ENCODE measurements at places on chromosomes 13 and 19. TPM values are rescaled to one million over a fixed set of nuclear protein-coding genes. Genes with fewer than 3 reads are reported as not detected.

VSTM1 gene
- total RNA-seq, result not detected

DNA sequence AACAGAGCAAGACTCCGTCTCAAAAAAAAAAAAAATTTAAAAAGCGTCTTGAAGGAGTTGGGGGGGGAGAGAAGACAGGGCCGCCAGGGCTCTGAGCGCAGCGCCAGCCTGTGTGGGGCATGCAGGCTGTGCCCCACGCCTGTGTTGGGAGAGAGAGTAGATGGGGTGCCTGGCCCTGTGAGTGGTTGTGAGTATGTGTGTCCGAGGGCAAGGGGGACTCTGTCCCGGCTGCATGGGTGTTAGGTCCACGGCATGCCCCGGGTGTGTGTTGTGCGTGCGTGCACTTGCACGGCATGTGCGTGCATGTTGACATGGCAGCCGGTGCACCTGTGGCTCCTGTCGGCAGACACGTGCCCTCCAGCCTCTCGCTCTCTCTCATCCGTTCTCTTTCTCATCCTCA is 3.4 kb downstream of the MAP2K7 start:
- H3K27ac ChIP-seq, result no peak overlapping the region
- H3K27me3 ChIP-seq, result no peaks in the 10 kb centered on the region
- DNase-seq, result no peak
- peaks cover 19% of the 10 kb centered on the region for H3K4me1 ChIP-seq

DNA sequence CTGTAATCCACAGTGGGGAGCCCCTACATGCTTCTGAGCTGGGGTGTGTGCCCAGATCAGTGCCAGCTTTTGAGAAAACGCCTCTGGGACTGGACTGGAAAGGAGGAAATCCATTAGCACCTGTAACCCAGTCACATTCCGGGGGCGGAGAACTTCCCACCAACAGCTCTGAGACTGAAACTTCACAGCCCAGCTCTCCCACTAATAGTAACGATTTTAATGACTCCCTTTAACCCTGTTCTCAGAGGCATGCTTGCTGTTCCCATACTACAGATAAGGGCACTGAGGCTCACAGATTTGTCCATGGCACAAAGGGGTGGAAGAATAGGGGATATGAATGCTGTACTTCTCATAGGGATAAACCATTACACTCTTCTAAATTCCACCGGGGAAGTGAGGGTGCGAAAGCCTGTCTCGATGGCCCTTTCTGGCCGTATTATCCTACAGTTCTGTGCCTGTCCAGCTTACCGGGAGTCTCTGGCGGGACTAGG is 851 bp downstream of the FBXO46 start:
- DNase-seq, result no peak
- no peaks in the 10 kb centered on the region for H3K27me3 ChIP-seq
- H3K4me1 ChIP-seq, result peaks cover 12% of the 10 kb centered on the region
- H3K36me3 ChIP-seq, result no peaks in the 10 kb centered on the region
- peak overlapping the region; percentile 90 for H3K4me3 ChIP-seq

ALG5 gene
- total RNA-seq, result 29.2 TPM
